Inflammatory macrophage (primary cell): ENCODE measurements at places on chromosomes 7 and 10.

GRCh38 chr10:103884681-103885139, 29.3 kb upstream of the SH3PXD2A start:
- peak; percentile 51 for DNase-seq

- DNase-seq: no peak
Measured at GRCh38 chr7:4277936-4278335, 404.2 kb upstream of the FOXK1 start.

GRCh38 chr7:27245124-27245797, 2.7 kb downstream of the EVX1 start:
- DNase-seq: no peak

GRCh38 chr10:30758338-30758737, 128.8 kb upstream of the LYZL2 start:
- no peak for DNase-seq

DNA sequence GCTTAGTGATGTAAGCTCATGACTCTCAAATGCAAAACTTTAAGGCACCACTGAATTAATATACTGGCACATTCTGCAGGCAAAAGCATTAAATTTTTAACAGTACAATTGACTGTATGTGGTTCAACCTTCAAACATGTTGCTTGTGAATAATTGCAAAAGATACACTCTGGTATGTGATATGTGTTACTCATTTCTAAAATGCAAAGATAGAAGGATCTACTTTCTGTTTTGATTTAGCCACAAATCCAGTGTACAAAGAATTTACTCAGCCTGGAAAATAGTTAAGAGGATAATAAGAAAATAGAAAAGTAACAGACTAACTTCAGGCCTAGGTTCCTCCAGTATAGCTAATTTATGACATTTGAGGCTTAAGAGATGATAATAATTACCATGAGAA, 66.6 kb upstream of the NOBOX start:
- DNase-seq: no peak

DNA sequence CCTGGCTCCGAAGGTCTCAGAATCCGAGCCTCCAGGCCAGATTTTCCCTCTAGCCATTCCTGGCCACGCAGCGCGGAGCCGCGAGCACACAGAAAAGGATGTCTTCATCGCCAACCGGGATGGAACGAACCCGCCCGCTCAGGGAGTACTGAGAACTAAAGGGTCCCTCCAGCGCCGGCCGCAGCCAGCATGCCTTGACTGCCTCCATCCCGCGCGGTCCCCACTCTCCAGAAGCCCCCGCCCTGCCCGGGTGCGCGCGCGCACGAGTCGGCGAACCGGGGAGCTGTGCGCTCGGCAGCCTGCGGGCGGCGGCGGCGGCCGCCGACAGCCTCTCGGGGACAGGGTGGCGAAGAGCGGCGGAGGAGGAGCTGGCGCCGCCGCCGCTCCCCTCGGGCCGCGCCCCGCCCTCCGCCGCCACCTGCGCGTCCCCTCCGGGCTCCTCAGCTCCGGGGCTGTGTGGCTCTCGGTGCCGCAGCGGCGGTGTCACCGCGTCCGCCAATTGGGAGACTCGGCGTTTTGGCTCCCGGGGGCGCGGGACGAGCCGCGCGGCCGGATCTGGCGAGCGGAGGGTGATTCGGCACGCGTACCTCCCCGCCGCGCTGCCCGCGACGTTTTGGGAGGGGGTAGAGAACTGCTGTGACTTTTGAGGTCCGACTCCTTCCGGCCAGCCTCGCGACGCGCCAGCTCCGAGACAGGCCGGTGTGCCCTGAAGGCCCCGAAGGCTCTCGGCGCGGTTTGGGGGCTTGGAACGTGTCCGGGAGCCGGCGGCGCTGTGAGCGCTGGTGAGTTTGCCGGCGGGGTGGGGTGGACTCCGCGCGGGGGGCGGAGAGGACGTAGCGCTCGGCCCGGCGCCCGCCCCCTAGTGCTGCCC, 453 bp upstream of the GALNT17 start:
- no peak for DNase-seq

GRCh38 chr7:74225400-74225799, 15.6 kb downstream of the LAT2 start:
- DNase-seq: peak; percentile 27

DNA sequence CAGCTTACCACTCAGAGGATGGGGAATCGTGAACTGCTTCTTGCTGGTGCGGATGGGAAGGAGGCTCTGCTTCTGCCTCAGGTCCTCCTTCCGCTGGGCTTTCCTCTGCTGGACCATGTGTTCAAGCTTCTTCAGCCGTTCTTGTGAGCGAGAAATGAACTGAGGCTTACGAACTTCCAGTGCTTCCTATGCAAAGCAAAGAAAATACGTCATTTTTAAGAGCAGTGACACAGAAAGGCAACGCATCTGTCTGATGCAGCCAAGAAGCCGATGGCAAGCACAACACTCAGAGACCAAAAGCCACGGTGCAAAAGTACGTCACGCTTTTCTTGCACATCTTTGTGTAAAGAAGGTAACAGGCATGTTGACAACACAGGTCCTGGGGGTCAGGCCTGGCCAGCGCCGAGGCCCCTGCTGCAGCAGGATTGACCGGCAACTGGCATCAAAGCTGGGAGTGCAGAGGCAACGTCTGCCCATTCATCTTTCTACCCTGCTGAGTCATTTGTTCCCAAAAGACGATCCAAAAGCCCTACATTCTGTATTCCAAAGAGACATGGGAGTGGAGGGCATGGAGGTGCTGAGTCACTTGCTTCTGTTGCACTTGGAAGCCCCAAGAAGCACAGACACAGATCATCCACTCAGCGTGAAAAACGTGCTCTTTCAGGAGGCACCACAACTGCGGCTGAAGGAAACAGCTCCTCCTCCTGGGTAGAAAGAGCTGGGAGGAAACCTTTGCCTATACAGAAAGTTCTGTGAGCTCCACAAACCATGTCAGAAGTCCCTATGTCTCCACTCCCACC, 71.0 kb upstream of the ADAM12 start:
- DNase-seq: no peak

DNA sequence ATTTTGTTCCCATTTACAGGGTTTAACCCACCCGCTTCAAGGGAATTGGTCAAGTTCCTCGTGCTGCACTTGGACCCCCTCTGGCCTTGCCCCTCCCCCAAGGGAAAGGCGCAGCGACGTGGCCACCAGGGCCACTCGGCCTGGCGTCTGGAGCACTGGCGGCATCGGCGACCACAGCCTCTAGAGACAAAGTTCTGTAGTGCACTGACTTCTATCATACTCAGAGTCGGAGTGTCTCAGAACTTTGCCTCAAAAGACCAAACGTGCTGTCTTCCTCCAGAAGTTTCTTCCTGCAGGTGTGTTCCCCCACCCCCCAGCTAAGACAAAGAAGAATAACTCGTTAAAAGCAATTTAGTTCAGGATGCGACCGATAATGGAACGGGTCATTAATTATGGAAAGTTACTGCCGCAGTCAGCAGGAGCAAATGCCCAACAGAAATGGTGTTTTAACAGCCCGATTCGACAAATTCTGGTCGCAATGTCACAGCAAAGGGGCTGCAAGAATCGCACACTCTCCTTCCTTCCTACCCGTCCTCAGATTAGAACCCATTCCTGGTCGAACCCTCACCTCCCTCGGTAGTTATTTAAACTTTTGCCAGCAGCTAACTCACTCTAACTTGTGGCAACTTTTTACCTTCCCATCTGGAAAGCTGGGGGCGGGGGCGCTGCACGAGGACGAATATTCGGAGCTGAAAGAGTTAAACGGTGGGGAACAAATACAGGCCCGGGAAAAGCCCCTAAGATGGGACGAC, 202.1 kb upstream of the NFE2L3 start:
- no peak for DNase-seq

GRCh38 chr10:16953270-16953669, 136.0 kb upstream of the RSU1 start:
- no peak for DNase-seq
